NCI-H187 (cell line): ENCODE measurements at places on chromosomes 7 and 10.

GRCh38 chr10:4526311-4526731, 299.7 kb upstream of the AKR1E2 start:
- no peak for DNase-seq

DNA sequence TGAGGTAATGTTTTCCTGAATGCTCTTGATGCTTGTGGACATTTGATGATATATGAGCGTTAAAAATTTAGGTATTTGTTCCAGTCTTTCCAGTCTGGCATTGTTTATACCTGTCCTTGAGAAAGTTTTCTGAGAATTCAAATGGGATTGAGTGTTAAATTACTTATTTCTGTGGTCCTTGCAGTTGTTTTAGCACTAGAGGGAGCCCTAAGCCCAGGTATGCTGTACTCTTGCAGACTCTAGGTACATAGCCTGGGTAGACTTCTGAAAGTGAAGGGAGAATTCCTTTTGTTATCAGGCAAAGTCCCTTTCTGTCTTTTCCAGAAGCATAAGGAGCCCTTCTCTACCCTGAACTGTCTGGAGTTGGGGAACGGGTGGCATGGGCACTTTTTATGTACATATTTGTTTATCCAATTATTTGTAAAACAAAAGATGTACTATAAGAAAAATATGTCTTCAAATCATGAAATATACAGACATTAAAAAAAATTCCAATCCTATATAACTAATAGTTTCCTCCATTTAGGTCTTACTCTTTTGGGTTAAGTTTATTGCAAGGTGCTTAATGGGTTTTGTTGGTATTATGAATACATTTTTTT, 262.1 kb downstream of the ATRNL1 start:
- DNase-seq: no peak

GRCh38 chr7:26278770-26279169, 12.9 kb upstream of the SNX10 start:
- DNase-seq: no peak

DNA sequence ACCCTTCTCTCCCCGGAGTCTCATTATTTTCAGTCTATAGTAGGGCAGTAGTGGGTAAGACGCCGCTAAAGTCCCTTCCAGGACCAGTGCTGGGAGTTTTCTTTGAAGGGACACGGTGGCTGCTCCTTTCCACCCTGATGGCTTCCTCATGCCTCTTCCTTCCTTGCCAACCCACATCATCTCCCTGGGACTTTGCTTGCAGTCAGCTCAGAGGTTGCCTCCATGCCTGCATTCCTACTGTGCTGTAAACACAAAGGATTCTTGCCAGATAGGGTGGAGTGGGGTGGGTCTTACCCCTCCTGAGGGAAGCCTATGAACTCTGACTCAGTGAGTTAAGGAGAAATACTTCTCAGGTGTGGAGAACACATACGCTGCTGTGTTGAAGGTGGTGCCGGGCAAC, 59.9 kb upstream of the IGFBP3 start:
- DNase-seq: no peak

GRCh38 chr10:13820119-13820963, 233.6 kb downstream of the PRPF18 start:
- DNase-seq: no peak

DNA sequence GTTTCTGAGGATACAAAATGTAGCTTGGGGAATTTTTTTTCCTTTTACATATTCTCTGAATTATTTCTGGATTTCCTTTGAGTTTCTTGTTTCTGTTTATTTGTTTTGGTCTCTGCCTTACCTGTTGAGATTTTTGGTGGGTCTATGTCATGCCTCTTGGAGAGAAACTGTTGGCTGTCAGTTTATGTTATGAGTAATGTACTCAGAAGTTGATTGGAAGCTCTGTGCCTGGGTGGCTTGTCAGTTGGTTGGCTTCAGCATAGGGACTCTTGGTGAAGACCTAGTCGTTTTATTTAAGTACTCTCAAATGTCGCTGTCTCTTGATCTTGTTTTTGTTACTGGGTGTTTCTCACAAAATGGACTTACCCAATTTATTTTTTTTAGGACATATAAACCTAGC, 132.4 kb downstream of the CDK14 start:
- DNase-seq: no peak

DNA sequence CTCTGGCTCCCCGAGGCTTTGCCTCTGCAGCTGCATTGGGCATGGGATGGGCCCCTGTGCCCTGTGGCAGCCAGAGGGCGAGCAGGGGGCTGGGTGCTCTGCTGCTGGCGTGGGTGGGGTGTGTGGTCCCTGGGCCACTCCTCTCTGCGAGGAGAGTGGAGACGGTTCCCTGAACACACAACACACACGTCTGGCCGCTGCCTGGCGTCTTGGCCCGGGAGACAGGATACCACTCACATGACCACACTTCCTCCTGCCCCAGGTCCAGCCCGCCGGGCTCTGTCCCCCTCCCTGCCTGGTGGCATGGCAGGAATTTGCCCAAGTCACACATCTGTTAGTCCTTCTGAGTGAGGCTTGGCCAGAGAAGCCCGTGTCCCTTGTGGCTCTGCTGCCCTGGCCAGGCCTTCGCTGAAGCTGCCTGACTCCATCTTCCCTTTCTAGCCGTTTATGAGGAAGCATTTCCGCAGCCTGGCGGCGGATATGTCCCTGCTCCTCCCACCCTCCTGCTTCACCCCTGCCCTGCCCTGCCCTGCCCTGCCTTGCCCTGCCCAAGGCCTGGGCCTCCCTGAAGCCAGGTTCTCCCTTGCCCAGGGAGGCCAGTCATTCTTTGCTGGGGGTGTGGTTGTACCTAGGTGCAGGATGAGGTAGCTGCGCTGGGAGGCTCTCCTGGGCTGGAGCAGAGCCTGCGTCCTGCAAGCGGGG, 3.0 kb downstream of the BRI3 start:
- no peak for DNase-seq

- DNase-seq: no peak
These were observed 73.6 kb downstream of the SLC13A1 start for GRCh38 chr7:123126171-123126570.

DNA sequence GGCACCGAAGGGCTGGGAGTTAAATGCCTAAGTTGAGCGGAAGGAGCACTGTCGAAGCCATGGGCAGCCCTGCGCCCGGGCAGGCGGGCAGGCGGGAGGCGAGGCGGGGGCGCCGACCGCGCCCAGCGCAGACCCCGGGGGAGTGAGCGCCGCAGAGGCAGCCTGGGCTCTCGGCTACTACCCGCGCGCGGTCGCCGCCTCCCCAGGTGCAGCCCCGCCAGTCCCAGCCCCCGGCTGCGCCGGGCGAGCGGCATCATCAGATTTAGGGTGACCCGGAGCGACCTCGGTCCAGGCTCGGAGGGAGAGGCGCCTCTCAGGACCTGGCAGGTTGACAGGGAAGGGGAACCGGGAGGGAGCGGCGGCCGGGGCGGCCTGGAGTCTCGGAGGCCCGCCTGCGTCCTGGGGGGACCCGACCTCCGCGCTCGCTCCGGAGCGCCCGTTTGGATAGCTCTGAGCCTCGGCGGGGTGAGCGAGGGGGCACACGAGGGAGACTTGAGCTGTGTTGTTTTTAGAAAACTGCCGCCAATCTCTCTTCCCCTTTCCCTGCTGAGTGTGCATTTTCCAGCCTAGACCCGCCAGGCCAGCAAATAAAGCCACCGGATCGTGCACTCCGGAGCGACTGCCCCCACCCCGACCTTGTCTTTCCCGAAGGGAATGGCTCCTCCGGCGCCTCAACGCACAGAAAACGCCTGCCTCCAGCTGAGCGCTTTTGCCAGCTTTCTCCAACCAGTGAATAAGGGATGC, 2.3 kb upstream of the NRP1 start:
- DNase-seq: no peak

DNA sequence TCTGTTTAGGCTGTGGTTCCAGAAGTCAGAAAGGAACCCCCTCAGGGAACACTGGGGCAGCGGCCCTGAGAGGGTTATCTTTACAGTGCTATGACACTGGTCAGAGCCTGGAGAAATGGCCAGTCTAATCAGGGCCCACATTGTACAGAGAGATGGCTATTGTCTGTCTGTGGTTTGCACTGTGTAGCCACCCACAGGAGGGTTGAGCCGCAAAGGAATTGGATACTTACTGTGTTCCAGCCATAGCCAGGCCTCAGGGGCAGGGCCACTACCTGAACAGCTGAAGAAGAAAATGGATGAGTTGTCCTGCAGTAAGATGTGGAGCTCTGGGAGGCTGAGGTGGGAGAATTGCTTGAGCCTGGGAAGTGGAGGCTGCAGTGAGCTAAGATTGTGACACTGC, 47.5 kb upstream of the PODXL start:
- no peak for DNase-seq

GRCh38 chr10:10996966-10997620, 20.6 kb upstream of the CELF2 start:
- no peak for DNase-seq

- DNase-seq: no peak
These were observed 13.5 kb downstream of the CRYGN start for GRCh38 chr7:151426441-151426903.

DNA sequence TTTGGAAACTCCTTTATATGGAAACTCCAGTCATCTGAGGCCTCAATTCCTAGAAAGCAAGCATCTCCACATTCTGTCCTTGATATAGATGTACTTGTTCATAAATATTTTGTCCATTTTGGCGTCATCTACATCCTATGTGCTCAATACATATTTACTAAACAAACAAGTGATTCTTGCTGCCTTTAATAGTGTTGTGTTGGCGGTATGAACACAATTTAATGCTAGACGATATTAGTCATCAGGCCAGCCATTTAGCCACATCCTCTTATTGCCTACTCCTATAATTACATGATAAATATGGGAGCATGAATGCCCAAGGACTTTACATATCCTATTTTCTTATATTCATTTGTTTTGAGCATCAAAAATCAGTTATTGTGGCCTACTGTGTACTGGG, 18.5 kb upstream of the IFRD1 start:
- DNase-seq: no peak

- no peak for DNase-seq
These were observed 57.6 kb downstream of the ZNF727 start for GRCh38 chr7:64102656-64103400.
